ENCODE measurements at places on chromosomes 5 and 9. TPM values are rescaled to one million over a fixed set of nuclear protein-coding genes. Genes with fewer than 3 reads are reported as not detected.

CAMLG gene
- 23.1 TPM for total RNA-seq

GRCh38 chr5:151862811-151863472 lies 61.7 kb downstream of the GLRA1 start:
- H3K4me3 ChIP-seq, result no peak overlapping the region
- no peaks in the 10 kb centered on the region for H3K27me3 ChIP-seq
- H3K36me3 ChIP-seq, result no peaks in the 10 kb centered on the region
- no peaks in the 10 kb centered on the region for H3K4me1 ChIP-seq
- no peak for DNase-seq

DNA sequence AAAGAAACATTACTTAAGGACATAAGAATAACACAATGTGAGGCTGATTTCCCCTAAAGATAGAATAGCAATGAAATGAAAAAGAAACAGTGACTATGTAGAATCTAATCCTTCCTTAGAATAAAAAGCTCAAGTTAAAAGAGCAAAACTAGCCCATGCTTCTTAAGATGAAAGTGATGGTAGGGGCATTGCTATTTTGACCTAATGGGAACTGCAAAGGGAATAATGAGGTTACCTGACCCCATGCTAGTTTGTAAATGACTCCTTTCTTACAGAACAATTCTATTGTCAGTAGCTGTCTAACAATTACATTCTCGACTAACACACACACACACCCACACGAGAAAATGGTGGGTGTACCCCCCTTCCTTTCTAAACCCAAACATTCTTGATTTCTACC lies 575.8 kb downstream of the CSNK1G3 start:
- H3K27ac ChIP-seq, result no peak overlapping the region
- no peaks in the 10 kb centered on the region for H3K4me1 ChIP-seq
- no peak overlapping the region for H3K4me3 ChIP-seq
- no peaks in the 10 kb centered on the region for H3K27me3 ChIP-seq

GRCh38 chr9:123033864-123034601 lies 566 bp downstream of the GPR21 start:
- no peaks in the 10 kb centered on the region for H3K4me1 ChIP-seq
- H3K27ac ChIP-seq, result no peak overlapping the region
- no peak for DNase-seq
- H3K36me3 ChIP-seq, result no peaks in the 10 kb centered on the region
- H3K4me3 ChIP-seq, result no peak overlapping the region

SLC6A7 gene
- not detected for total RNA-seq

LURAP1L gene
- total RNA-seq, result not detected

DNA sequence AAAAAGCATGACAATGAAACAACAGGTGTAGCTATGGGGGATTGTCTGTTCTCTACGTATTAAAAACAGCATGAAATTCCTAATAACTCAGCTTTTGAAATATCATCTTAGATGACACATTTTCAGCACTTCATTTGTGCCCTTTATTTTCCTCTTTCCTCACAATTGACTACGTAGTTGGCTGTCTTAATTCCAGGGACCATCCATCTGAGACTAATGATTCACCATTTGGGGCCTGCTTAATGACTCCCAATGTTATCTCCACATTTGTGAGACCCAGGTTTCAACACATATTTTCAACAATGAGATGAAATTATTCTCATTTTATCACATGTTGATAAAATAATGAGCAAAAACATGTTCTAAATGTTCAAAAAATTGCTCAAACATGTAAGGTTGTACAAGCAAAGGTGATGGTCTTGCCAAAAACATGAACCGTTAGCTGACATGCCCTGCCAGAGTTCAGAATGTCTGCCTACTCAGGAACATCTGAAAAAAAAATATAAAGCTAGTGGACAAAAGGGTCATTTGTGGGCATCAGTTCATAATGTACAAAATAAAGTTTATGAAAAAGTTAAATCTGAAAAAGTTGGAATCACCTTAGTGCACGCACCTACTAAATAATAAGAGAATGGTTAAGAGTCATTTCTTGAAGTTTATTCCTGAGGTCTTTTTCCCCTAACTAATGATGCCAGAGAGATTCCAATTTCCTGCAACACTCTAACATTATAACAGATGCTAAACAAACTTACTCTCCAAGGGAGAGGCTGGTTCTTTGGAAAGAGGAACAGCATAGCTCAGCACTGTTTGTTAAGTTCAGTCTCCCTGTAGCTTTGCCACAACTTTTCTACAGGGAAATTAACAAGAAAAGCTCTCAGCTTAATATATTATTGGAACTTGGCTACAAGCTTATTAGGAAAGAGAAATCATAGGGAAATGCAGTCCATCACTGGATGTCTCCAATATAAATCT lies 275.5 kb downstream of the SPOCK1 start:
- no peak overlapping the region for H3K4me3 ChIP-seq
- no peaks in the 10 kb centered on the region for H3K4me1 ChIP-seq
- no peaks in the 10 kb centered on the region for H3K27me3 ChIP-seq
- no peak for DNase-seq
- H3K27ac ChIP-seq, result no peak overlapping the region

SYK gene
- total RNA-seq, result 0.73 TPM

RAB3C gene
- total RNA-seq, result not detected

GRCh38 chr9:121999556-121999955 lies 93.6 kb downstream of the TTLL11 start:
- no peak overlapping the region for H3K27ac ChIP-seq
- no peak overlapping the region for H3K4me3 ChIP-seq
- H3K27me3 ChIP-seq, result no peaks in the 10 kb centered on the region
- H3K36me3 ChIP-seq, result no peaks in the 10 kb centered on the region

SPINK13 gene
- not detected for total RNA-seq

GRCh38 chr5:9251379-9251980 lies 294.4 kb downstream of the SEMA5A start:
- no peak overlapping the region for H3K27ac ChIP-seq
- no peaks in the 10 kb centered on the region for H3K36me3 ChIP-seq
- no peak for DNase-seq
- no peak overlapping the region for H3K4me3 ChIP-seq

DNA sequence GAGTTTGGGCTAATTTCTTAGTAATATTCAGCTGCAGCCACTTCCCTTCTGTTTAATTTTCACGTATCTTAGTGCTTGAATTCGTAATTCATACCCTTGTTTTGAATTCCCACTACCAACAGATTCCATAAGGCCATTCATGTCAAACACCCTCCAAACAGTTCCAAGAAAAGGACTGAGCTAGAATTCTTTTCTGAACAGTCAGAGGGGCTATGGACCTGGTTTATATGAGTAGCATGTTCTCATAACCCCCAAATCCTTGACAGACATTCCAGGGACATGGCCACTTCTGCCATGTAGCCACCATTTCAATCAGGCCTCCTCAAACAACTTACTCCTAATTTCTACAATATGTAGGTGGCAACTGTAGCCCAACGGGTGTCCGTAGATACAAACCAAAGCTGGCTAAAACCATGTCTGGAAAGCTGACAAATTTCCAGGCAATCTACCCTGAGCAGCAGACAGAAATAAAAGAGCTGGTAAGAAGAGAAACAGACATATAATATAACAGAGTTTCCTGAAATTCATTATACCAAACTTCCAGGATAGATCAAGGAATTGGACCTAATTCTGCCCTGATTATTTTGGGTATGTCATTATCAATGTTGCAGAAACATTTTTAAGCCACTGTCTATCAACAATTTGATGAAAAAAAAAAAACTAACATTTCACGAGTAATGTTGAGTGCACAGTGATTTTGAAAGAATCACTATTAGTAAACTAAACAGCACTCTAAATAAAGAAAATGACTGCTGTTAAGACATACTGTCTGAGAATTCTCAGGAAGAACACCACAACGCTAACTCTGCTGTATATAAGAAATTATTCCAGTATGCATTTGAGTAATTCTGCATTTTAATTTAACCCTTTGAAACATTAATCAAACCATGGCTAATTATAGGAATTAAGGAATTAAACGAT lies 40.7 kb downstream of the EBF1 start:
- H3K4me1 ChIP-seq, result no peaks in the 10 kb centered on the region
- no peak overlapping the region for H3K4me3 ChIP-seq
- H3K36me3 ChIP-seq, result no peaks in the 10 kb centered on the region

- DNase-seq, result no peak
- H3K36me3 ChIP-seq, result no peaks in the 10 kb centered on the region
- H3K27ac ChIP-seq, result no peak overlapping the region
- H3K4me1 ChIP-seq, result no peaks in the 10 kb centered on the region
- H3K27me3 ChIP-seq, result no peaks in the 10 kb centered on the region
Observed at GRCh38 chr5:74476819-74477453, 163.6 kb downstream of the ENC1 start.

DNA sequence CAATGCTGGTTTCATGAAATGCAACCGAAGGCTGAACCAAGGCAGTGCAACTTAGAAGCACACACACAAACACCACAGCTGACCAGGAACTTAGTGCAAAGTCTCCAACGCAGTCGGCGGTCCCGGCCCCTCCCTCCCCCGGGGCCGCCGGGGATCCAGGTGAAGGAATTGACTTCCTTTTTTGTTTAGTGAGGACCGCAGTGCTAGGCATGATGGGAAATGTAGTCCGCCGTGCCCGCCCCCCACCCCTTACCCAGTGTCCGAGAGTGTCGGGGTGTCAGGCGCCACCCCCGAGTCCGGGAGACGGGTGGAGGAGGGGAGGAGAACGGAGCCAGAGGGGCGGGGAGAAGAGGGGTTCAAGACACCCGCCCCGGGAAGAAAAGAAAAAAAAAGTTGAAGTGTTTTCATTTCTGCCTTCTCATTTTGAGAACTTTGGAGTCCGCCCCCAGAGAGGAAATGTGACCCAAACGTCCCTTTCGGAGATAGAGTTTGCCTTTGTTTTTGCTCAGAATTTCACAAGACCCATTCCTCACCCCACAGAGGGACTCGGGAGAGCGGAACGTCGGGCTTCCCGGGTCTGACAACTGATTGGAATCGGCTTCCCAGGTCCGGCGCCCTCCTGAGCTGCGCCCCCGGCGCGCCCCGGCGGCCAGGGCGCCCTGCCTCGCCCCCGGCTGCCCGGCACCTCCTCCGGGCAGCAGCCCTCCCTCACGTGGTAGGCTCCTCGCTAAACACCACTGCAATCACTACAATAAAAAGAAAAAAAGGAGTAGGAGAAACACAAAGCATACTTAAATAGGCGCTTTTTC lies 2.0 kb downstream of the IER5L start:
- H3K27ac ChIP-seq, result peak overlapping the region; percentile 76
- H3K36me3 ChIP-seq, result no peaks in the 10 kb centered on the region
- H3K4me3 ChIP-seq, result peak overlapping the region; percentile 67
- no peaks in the 10 kb centered on the region for H3K4me1 ChIP-seq
- H3K27me3 ChIP-seq, result peaks cover 4% of the 10 kb centered on the region

- no peaks in the 10 kb centered on the region for H3K27me3 ChIP-seq
- H3K27ac ChIP-seq, result no peak overlapping the region
- H3K4me1 ChIP-seq, result no peaks in the 10 kb centered on the region
- no peak for DNase-seq
Observed at GRCh38 chr5:7926720-7927119, 57.8 kb downstream of the MTRR start.

- no peak overlapping the region for H3K4me3 ChIP-seq
- no peak overlapping the region for H3K27ac ChIP-seq
- H3K36me3 ChIP-seq, result no peaks in the 10 kb centered on the region
- H3K4me1 ChIP-seq, result no peaks in the 10 kb centered on the region
- DNase-seq, result no peak
Observed at GRCh38 chr5:134594336-134594735, 38.3 kb downstream of the SAR1B start.

- no peak for DNase-seq
- H3K27ac ChIP-seq, result no peak overlapping the region
- H3K4me1 ChIP-seq, result peaks cover 16% of the 10 kb centered on the region
Observed at GRCh38 chr5:88691945-88692868, 190.8 kb downstream of the MEF2C start.

NDOR1 gene
- total RNA-seq, result 45.1 TPM

DNA sequence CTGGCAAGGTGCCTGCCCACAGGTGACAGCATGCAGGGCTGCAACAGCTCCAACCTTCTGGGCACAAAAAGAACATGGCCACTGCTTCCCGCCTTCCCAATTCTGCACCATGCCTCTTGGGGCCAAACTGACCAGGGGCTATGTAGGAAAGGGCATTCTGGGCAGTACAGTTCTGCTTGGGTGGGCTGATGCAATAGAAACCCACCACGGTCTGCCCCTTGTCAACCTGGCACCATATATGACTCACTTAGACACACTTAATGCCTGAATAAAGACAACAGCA lies 40.2 kb upstream of the FCN1 start:
- H3K27ac ChIP-seq, result no peak overlapping the region
- DNase-seq, result no peak
- no peaks in the 10 kb centered on the region for H3K36me3 ChIP-seq
- no peaks in the 10 kb centered on the region for H3K4me1 ChIP-seq

All from CD8-positive, alpha-beta memory T cell (primary cell).